ENCODE measurements at places on chromosomes 7 and 10.
A peak's percentile ranks its signal among the peaks of the same experiment; 100 is the strongest.

GRCh38 chr10:22133749-22134624 is 83.8 kb downstream of the EBLN1 start:
- ATAC-seq: peak; percentile 92

- ATAC-seq: no peak
Measured at GRCh38 chr10:52578871-52579405, 193.6 kb downstream of the MBL2 start.

DNA sequence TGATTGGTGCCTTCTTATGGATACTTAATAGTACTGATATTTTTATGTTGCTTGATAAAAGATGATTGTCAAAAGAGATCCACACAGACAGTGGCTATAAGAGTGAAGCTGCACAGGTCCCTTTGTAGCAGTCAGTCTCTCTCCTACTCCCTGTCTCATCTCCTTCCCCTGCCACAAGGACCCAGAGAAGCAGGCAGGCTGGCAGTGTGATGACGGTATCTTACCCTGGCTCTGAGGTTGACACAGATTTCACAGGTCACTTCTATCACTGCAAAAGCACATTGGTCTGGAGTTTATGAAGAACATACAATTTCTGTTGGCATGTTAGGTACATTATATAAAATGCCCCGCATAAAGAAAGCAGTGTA is 64.4 kb upstream of the AHR start:
- ATAC-seq: peak; percentile 56

DNA sequence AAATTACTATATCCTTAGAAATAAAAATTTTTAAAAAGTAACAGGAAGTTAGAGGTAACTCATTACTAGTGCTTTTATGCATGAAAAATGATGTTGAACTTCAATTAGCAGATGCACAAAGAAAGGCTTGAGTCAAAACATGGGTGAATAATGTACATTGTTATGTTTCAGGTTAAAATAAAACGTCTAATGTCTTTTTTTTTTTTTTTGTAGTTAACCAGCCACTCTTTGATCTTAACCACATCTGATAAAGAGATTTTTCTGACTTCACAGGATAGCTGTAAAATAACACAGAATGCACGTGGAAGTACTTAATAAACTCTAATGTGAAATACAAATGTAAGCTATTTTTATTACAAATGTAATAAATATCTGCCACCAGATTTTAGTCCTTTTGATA is 61.7 kb downstream of the GSAP start:
- ATAC-seq: no peak

GRCh38 chr7:111987886-111988285 is 218.3 kb downstream of the DOCK4 start:
- ATAC-seq: no peak
